Hematopoietic multipotent progenitor cell treated with erythropoietin and hydrocortisone succinate and interleukin-3 and kit ligand, for 17 days (in vitro differentiated cells): ENCODE measurements at places on chromosomes 3 and 15.

DNA sequence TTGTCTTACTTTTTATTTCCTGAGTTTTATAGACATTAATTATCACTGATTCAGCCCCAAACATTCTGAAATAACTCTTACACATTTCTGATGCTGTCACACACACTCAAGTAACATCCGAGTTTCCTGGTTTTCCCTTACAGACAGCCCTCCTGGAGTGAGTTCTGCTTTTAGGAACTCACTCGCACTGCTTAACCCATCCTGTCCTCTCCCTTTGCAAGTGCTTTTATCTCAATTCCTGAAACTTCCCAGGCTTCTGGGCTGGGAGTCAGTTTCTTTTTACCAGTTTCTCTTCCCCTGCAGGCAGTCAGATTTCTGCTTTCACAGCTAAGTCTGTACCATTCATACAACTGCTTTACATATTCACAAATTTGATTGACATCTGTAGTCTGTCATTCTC is 15.6 kb upstream of the SH3GL3 start:
- DNase-seq = no peak

DNA sequence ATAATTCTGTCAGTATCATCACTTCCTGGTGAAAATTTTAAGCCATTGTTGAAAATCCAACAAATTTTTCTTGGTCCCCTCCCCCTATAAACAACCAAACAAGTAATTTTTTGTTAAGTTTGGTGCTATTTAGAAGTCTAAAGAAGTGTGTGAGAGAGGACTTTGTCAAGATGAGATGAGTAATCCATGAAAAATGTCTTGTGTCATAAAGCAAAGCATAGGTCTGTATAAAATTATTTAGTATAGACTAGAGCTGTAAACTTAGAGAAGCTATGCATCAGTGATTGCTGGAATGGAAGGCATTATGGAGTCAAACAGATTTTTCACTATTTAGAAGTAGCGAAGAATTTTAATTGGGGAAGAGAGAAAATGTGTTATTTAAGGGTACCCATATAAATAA is 31.4 kb downstream of the MAPK6 start:
- no peak for DNase-seq

DNA sequence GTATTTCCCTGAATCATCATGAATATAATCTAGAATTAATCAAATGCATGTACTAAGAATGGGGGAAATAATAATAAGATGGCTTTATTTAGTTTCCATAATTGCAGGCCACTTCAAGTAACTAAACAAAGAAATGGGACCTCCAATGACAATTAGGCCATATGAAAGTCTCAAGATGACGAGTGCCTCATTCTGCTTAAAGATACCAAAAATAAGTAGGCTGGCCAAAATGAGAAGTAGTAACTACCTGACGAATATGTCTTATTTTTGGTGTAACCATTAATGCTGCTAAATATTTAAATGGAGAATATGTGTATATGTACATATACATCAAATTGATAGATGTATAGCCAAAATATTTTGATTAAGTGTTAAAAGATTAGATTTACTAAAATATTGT is 932.6 kb downstream of the EPHA3 start:
- no peak for DNase-seq

- no peak for DNase-seq
Observed at GRCh38 chr3:73401059-73401458, 223.7 kb downstream of the PDZRN3 start.

DNA sequence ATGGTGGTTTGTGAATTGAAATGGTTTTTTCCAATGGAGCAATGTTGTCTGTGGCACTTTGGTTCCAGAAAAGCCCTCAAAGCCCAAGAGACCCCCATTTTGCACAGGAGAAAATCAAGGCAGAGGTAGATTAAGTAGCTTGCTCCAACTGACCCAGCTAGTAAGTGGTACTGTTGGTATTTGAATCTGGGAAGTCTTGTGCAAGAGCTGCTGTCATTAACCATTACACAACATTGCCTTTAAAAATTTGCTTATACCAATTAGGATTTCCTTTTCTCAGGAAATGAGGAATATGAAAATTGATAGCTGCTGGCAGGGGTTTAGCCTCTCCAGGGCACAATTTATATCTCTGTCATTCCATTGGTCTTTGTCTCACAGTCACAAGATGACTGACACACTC is 102.4 kb upstream of the UBE3A start:
- DNase-seq = no peak

DNA sequence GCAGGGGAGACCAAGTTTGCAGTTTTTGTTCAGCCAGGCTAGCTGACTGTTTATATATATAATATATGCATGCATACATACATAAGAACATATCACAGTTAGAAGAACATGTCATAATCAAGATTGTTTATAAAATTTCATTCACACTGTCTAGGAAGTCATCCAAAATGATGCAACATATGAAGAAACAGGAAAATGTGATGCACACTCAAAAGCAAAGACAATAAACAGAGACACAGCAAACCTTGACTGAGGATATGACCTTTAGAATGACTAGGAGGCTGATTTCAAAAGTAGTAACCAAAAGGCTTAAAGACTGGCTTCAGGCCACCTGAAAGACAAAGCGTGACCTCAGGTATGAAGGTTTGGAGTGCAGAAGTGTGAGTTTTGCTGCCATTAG is 166.2 kb upstream of the NDN start:
- no peak for DNase-seq

DNA sequence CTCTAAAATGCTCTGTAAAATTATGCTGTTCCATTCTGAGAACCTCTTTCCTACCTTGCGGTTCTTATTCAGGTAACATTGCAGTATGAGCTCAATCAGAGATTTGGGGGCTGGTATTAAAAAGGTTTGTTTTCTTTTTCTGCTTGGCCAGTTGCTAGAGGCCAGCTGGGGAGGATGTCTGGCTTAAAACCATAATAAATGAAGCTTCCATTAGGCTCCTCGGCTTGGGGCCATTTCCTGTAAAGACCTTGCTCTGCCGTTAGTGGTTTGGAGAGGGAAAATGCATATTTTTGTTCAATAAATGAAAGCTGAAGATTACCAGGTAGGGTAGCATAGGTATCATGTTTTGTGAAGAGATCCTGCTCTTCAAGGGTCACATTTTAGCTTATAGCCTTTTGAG is 55.2 kb downstream of the MCTP2 start:
- no peak for DNase-seq

DNA sequence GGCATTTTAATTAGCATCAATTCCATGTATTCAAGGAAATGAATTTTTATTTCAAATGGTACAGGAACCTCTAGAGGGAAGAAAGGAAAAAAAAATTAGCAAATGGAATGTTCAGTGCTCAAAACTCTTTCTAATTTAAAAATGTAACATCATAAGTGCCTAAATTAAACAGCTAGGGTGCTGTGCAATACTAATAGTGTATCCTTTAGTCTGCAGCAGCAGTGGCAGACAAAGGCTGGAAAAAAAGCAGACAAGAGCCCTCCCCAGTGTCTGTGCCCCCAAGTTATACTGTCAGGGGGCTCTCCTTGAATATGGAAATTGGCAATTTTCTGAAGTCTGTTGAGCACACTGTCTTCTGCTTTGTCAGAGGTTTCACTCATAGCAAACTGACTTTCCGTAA is 159.5 kb downstream of the CLSTN2 start:
- DNase-seq = no peak

- no peak for DNase-seq
Observed at GRCh38 chr3:121152573-121152972, 244.6 kb downstream of the STXBP5L start.

DNA sequence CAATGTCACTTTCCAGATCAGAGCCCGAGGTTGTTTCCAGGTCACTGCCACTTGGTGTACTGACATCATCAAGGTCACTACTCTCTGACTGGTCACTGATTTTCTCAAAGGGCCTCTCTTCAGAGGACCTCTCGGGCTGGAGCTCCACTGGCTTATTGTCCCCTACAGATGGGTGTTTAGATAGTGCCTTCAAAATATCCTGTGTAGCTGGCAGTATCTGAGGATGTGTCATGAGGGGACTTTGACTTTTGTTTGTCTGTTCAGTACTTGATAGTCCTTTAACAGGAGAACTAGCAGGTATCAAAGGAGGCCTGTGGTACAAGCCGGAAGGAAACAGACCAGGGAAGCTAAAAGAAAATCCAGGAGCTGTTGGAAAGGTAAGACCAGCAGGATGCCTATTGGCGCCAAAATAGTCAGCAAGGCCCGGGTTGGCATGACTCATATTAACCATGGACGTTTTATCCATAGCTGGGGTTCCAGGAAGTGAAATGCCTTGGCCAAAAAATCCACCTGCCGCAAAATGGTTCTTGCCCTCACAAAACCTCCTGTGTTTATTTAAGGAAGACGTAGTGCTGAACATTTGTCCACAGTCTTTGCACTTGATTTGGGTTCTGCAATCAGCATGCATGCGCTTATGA is 547.3 kb downstream of the MECOM start:
- DNase-seq = no peak

GRCh38 chr15:89648106-89649012 is 6.9 kb downstream of the KIF7 start:
- no peak for DNase-seq

GRCh38 chr15:41901431-41901830 is 7.6 kb upstream of the SPTBN5 start:
- DNase-seq = no peak

- DNase-seq = no peak
Observed at GRCh38 chr15:52379395-52380106, 83.9 kb upstream of the MYO5C start.

DNA sequence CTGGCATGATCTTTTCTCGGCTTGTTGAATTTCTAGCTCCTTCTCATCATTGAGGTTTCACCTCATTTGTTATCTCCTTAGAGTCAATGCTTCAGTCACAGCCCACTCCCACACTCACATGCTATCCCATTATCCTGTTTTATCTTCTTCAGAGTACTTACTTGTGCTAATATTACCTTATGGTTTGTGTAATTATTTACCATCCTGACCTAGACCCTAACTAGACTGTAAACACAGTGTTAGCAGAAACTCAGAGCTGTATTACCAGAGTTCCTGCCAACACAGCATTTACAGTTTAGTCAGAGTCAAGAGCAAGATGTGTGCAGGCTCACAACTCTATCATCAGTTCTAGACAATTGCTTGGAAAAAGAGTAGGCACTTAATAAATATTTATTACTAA is 144.7 kb downstream of the OTOL1 start:
- no peak for DNase-seq

DNA sequence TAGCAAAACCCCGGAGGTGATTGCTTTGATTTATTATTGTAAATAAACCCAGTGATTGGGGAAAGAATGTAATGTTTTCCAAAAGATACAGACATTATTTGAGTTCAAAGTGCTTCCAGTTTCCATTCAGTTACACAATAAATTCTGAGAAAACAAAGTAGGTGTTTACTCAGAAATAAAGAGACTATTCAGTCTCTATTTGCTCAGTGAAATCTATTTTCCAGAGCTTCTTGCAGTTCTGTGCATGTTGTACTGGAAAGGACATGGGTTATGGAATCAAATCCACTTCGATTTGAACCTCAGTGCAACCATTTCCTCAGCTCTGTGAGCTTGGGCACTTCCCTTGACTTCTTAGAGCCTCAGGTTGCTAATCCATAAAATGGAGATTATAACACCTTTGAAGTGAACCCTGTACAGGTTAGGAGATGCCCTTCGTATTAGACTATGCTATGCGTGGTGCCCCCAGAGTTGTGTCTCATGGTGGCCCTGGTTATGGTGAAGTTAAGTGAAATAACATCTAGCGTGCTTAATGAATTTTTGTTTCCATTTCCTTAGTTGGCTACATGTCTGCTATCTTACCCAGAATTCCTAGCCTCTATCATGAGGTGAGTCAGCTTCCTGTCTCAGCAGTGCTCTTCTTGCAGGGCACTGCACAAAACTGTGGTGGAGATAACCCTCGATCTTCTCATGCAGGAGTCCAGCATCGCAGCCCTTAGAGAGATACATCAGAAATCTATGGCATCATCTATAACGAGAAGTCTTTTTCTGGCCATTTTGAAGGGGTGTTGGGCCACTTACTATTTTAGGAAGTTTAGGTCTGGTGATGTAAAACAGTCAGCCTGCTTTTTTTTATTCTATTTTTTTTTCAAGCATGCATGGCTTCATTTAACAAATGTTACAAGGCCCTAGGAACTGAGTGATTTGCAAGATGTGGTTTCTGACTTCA is 97.7 kb downstream of the RPL39L start:
- no peak for DNase-seq

GRCh38 chr3:196251918-196252317 is 35.6 kb downstream of the SLC51A start:
- no peak for DNase-seq

- no peak for DNase-seq
Observed at GRCh38 chr15:59244337-59244736, 37.7 kb downstream of the LDHAL6B start.

DNA sequence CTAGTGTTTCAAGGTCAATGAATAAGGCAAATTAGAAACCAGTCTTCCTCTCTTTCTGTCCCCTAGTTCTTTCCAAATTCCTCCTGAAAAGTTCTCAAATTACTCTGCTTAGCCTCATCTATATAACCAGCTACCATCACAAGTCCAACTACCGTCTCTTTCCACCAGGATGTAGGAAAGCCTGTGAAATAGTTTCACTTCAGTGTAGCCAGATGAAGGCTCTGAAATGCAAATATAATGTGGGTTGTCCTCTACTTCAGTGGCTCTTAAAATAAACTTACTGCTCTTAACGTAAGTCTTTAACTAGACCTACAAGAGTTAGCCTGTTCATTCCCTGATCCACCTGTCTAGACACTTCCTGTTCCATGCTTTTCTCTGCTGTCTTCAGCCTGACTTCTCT is 827.7 kb downstream of the ROBO1 start:
- DNase-seq = no peak

DNA sequence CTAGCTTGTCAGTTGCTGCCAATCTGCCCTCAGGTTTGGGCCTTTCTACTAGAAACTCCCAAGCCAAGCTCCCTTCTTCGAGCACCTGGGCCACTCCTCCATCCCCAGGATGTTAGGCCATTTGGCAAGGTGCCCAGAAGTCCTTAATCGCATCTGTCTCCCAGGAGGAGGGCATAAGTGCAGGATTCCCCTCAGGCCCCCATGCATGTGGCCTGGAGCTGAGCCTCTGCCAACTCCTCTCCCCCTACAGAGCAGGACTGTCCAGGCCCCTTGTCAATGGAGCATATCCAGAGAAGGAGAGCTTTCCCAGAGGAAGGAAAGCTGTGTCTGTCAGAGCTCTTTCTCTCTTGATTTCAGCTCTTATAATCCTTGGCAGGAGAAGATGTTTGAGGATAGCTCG is 182.6 kb upstream of the ROPN1 start:
- no peak for DNase-seq

DNA sequence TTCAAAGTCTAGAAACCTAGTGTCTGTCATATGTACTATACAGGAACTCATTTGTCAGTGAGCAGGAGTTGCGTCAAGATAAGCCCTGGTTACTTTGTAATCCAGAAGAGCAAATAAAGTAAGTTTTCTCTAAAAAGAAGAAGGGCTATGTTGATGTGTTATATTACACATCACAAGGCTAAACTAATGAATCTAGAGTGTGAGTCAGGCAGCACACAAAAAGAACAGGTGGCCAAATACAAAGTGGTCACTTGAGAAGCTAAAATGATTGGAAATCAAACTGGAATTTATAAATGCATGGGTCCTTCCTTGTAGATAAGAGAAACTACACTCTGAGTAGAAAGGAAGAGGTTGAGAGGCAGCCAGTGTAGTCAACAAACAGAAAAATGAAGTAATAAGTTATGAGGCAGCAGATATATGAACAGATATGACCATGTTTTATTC is 771.6 kb downstream of the DIPK2A start:
- no peak for DNase-seq
